ENCODE measurements at places on chromosomes 7 and 10. TPM values are rescaled to one million over a fixed set of nuclear protein-coding genes. Genes with fewer than 3 reads are reported as not detected.

GRCh38 chr7:84022684-84023308 lies 171.8 kb downstream of the SEMA3A start:
- no peak for DNase-seq

DNA sequence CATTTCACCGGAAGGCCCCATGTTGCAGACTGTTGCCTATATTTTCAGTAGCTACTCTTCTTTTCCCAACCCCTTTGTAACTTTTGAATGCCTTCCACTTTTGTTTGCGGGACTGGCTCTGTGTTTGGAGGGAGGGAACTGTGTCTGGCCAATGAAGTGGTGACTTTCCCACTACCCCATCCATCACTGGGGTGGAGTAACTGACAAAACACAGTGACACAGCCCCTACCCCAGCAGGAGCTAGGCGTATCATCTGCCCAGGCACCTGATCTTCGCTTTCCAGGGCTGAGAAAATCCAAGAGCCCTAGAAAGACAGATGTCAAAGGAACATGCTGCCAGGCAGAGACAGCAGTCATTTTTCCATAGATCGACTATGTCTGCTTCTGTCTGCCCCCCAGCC lies 710.6 kb upstream of the CELF2 start:
- no peak for DNase-seq

- DNase-seq, result no peak
Measured at GRCh38 chr7:269721-270120, 20.2 kb upstream of the FOXL3 start.

GRCh38 chr10:46215426-46215825 lies 71.4 kb upstream of the ANTXRL start:
- no peak for DNase-seq

- no peak for DNase-seq
Measured at GRCh38 chr7:95056107-95056739, 148.8 kb downstream of the PPP1R9A start.

DNA sequence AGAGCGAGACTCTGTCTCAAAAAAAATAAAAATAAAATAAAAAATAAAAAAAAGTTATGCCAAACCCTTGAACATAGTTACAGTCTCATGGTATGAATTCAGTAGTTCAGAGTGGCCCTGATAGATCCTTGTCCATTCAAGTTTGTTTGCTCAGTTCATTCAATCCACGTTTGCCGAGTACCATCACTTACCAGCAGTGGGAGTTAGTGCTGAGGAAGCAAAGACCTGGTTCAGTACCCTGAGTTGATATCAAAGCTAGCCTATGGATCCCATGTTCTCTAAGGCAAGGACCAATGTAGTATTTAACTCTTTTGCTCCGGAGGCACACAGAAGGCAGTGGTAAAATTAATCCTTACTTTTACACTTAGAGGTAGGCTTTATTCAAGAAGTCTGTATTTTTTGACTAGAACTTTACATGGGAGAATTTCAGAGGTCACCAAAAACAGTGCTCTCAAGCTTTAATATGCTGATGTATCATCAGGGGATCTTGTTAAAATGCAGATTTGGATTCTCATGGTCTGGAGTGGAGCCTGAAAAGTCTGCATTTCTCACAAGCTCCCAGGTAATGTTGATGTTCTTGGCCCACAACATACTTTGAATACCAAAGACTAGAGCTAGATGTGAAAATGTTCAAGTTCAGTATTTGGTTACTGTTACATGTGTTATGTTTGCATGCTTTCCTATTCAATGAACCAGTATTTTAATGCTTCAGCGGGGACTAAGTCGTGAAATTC lies 38.1 kb upstream of the HBP1 start:
- no peak for DNase-seq

DNA sequence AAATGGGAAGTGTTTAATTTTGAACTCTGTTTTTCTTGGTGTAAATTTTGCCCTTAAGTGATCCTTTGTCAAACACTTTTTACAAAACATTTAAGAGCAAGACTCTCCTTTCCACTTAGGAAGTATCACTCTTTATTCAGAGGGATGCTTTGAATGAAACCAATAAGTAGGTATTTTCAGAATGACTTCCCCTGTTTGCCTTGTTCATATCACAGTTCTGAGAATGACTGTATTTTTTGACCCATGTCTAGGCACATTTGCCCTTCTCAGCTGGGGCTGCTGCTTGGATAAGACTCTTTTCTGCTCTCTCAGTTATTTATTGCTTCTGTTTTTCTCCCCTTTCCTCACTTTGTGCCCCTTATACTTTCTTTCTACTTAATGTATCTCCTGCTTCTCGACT lies 98.2 kb downstream of the CCNY start:
- no peak for DNase-seq

Gene CISD1
- 40.8 TPM for polyA plus RNA-seq

Gene HIP1
- 11.3 TPM for polyA plus RNA-seq

Gene PGAM2
- polyA plus RNA-seq, result 1.5 TPM

Gene DRGX
- polyA plus RNA-seq, result 0.11 TPM

All from SK-N-SH (cell line).